Stimulated activated CD8-positive, alpha-beta memory T cell treated with anti-CD3 and anti-CD28 coated beads, Interleukin-15, amount 100 ng/mL, for 24 hours (primary cell): ENCODE measurements at places on chromosomes 7 and 10.

DNA sequence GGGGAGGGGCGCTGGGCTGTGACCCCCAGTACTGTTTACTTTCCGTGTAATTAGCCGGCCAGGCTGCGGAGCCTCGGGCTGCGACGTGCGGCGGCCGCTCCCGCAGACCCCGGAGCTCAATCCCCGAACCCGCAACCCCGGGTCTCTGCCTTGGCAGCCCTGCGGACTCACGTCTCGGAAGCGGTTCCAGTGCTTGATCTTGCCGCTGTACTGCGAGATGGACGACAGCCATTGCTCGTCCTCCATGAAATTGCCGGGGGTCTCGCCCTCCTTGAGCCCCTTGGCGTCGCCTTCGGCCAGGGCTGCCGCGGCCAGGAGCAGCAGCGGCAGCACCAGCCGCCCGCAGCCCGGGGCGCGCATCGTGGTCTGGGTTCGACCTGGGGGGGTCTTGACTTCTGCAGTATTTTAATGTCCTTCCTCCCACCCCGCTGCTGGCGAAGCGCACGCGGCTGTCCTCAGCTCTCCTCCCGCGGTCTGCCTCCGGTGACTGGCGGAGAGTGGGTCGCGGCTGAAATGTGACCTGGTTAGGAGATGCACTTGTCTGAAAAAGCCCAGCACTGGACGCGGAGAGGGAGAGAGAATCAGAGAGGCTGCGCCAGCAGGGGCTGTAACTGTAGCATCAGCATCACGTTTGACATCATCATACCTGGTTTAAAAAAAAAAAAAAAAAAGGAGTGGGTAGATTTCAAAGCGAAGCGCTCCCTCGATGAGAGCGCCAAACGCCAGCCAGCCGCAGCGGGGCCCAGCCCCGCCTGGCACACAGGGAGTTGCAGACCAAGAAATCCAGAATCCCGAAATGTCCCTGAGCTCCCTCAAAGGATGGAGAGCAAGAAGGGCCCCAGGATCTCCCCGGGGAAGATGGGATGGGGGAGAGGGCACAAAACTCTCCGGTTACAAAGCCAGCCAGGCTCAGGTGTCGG, at the start of gene SPOCK2:
SPOCK2 (minus strand) TSS at position 583 of the 920 bp plus-strand sequence; CDS start at position 360, 223 bp downstream.
- DNase-seq = no peak

DNA sequence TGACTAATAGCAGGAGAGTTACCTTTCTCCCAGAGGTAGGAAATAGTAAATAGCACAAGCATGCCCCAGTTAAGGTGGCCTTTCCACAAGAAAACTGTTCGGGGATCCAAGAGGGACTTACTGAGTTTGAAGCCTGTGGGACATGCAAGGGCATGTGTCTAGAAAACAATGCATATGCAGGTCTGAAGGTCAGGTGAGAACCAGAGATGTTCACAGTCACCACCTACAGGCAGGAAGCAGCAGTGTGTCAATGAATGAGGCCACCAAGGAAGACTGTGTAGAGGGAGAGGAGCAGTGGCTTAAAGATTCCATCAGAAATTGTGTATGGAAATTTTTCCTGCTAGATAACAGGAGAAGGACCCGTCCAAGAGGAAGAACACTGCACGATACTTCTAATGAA, 66.0 kb downstream of the CALD1 start:
- DNase-seq = no peak

- DNase-seq = no peak
Measured at GRCh38 chr7:134371536-134371935, 54.8 kb upstream of the SLC35B4 start.

GRCh38 chr7:10212649-10213048, 761.0 kb upstream of the PHF14 start:
- DNase-seq = no peak

DNA sequence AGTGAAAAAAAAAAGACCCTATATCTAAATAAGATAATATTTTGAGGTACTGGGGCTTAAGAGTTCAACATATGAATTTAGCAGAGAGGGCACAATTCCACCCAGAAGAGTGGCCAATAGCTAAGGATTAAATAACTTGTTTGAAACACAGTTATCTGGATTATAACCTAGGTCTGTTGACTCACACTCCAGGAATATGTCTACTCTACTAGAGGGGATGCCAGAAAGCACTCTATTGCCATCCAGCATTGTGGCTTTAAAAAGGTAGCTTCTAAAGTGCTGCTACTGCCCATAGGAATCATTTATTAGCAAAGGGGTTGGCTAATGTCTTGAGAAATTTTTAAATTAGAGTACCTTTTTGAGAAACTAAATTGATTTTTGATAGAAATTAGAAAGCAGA, 102.2 kb downstream of the PPP1R3A start:
- DNase-seq = no peak

GRCh38 chr10:19922236-19922963, 106.2 kb downstream of the PLXDC2 start:
- no peak for DNase-seq

DNA sequence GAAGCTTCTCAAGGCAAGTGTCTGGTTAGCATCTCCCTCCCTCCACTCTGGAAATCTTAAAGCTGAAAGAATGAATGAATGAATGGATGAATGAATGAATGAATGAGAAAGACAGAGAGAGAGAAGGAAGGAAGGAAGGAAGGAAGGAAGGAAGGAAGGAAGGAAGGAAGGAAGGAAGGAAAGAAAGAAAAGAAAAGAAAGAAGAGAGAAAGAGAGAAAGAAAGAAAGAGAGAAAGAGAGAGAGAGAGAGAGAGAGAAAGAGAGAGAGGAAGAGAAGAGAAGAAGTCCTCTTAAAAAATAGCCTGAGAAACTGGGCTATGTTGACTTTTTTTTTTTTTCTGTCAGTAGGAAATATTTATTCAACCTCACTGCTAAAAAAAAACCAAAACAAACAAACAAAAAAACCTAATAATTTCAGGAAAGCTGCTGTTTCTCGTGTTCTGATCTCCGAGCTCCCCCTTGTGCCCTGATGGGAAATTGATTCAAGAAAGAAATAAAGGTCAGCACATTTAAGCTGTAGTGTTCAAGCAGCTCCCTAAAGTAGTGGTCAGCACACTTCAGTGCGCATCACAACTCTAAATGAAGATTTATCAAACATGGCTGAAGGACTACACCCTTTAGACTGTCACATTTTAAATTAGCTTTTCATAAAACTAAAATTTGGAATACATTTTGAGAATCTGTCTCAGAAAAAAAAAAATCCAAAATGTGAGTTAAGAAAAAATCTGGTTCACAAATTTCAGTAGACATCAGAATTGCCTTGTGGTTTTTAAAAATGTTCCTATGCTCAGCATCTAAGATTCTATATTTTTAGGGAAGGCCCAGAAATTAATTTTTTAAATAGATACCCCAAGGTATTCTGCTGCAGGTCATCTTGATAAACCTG, 154.3 kb downstream of the ELAPOR2 start:
- DNase-seq = no peak

DNA sequence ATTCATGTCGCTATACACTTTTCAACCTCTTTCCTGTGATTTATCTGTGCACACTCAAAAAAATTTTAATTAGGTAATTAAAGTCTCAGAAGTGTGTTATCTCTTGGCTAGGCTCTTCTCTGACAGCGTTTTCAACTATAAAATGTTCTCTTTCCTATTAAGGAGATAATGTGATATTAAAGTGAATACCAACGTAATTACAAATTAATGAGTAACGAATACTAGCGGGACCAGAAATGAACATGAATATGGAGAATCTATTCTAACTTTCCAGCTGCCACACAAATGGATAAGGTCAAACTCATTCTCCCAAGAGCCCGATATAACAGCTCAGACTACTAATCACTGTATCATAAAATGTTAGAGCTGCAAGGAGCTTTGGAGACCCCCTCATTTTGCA, 12.0 kb downstream of the COL1A2 start:
- no peak for DNase-seq

DNA sequence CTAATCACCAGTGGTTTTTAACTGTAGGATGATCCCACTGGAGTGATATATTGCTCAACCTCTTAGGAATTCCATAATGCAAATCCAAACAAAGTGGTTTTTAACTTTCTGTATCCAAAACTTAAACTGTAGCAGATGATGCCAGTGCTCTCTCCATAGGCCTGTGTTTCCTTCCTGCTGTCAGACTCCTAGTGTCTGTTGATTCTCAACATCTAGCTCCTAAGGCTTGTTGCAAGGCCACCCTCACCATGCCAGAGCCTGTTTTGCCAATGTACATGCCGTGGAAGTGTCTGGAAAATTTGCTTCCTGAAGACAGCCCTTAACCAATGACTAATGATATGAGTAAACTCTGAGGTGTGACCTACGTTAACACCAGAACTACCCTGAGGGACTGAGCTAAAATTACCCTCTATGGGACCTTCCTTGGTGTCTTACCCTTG, 39.3 kb downstream of the C1GALT1 start:
- no peak for DNase-seq

DNA sequence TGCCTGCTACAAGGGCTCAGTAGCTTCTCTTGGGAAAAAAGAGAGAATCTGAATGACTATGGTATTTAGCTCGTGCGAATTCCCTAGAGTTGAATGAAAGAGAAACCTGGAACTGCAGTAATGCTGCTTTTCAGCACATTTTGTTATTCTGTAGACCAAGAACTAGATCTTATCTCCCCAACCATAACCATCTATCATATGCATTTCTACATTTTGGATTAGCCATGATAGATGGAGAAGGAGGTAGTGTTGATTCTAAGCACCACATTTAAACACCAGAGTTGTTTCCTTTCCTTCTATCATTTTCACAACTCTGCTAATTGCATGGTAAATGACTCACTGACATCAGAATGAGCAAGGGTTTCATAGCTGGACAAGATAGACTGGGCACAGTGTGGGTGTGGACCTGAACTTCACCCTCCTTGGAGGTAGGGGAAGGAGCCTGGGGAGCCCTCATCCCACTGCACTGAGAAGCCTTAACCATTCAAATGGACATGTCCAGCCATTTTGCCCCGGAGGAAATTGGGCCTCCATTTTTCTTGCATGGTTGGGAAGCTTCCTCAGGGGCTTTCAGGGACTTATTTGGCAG, 55.3 kb upstream of the BMPER start:
- no peak for DNase-seq

DNA sequence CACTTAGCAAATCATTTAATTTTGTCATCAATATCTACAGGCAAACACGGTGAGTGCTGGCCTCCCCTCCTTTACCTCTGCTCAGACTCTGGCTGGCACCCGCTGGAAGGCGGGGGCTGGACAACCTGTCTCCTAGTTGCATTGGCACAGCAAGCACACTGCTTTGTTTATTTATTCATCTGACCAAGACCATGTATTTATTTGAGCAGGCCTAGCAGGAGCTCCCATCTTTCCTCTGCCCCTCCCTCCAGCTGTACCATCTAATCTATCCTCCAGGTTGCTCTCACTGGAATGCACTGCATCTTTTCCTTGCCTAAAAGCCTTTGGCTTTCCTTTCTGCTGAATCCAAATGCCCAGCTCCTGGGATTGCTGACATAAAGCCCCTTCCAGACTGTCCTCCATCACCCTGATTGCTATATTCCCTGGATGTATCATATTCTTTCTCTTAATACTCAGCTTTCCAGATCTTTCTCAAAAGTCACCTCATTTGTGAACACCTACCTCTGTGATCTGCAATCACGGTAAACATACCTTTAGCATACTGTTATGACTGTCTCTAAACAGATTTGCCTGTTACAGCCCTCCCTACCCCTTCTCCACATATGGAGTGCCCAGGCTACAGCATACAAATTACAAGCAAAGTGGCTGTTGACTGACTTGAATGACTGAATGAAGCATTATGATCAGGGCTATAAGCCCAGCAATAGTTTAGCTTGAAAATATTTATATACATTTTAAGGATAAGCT, 9.6 kb downstream of the ELMO1 start:
- no peak for DNase-seq

GRCh38 chr7:127252778-127253280, at the start of gene GRM8:
GRM8 (minus strand) TSS chr7:127252941.
- no peak for DNase-seq

- no peak for DNase-seq
Measured at GRCh38 chr10:79149345-79149661, 80.5 kb downstream of the ZMIZ1 start.

DNA sequence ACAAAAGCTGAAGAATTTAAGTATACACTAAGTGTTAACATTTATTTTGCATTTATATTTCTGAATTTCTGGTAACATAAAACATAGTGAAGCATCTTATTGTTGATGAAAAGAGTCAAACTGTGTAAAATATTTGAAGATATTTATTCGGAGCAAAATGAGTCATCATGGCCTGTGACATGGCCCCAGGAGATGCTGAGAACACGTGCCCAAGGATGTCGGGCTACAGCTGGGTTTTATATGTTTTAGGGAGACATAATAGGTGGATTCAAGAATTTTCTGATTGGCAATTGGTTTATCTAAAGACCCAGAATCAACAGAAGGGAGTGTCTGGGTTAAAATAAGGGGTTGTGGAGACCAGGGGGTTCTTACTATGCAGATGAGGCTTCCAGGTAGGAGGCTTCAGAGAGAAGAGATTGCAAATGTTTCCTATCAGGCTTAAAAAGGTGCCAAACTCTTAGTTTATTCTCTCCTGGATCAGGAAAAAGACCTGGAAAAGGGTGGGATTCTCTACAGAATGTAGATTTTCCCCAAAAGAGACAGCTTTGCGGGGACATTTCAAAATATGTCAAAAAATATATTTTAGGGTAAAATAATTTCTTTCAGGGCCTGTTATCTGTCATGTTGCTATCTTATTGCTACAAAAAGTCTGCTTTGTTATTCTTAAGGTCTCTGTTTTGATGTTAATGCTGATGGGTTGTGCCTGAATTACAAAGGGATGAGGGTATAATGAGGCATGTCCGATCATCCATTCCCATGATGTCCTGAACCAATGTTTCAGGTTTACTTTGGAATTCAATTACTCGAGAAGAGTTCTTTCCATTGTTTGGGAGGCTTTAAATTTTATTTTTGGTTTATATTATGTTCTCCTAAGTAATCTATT, 74.5 kb downstream of the VWDE start:
- no peak for DNase-seq

DNA sequence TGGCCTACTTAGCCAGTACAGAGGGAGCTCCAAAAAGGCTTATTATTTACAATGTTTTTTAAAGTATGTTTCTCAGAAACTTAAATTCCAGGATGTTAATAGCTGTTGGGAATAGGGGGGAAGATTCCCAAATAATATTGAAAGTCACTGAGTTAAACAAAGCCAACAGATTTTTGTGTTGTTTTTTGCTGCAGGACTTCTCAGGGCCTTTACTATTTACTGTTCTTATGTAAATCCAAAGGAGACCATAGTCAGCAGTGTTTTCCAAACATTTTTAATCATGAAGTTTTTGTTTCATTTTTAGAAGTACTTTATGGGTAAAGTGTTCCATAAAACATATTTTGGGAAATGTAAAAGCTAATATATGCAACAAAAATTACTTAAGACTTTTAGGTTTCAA, 100.4 kb upstream of the GSDME start:
- no peak for DNase-seq

DNA sequence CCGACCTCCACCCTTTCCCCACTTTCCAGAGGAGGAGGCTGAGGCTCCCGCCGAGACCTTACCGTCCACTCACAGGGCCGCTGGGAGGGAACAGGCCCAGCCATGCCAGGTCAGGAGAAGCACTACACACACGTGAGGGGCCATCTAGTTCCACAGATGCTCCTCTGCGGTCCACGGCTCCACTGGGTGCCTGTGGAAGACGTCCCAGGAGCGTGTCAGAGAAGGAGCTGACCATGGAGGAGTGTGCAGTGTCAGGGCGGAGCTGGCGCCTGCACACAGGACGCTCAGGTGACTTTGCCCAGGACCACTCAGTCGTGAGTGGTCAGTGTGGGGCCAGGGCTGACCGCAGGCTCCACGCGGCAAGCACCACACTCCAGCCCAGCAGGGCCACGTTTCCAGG, 8.0 kb upstream of the SHH start:
- no peak for DNase-seq

- no peak for DNase-seq
Measured at GRCh38 chr7:10085231-10085630, 888.4 kb upstream of the PHF14 start.

GRCh38 chr10:35409094-35409582, 72.8 kb downstream of the CCNY start:
- DNase-seq = no peak

GRCh38 chr10:8121201-8121890, 66.9 kb downstream of the GATA3 start:
- DNase-seq = no peak
